Activated T-cell treated with anti-CD3 and anti-CD28 coated beads for 1 hour (primary cell): ENCODE measurements at places on chromosomes 16 and 17.

DNA sequence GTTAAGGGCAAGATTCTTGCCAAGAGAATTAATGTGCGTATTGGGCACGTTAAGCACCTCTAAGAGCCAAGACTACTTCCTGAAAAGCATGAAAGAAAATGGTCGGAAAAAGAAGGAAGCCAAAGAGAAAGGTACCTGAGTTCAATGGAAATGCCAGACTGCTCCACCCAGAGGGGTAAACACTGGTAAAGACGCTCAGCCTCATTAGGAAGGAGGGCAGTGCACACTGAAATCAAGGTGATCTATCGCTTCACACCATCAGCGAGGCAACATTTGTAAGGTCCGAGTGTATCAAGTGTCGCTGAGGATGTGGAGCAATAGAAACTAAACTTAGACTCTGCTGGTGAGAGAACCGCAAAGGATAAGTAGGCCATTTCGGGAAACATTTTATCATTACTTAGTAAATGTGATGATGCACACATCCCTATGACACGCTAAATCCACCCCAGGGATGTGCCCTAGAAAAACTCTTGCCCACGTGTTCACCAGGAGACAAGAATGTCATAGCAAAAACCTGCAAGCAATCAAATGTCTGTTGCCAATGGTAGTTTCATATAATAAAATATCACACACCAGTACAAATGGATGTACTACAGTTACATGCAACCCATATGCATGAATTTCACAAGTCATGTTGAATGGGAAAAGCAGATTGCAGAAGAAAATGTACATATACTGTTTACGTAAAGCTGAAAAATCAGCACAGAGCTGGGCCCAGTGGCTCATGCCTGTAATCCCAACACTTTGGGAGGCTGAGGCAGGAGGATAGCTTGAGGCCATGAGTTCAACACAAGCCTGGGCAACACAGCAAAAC, 23.6 kb downstream of the CNTROB start:
- DNase-seq: no peak

DNA sequence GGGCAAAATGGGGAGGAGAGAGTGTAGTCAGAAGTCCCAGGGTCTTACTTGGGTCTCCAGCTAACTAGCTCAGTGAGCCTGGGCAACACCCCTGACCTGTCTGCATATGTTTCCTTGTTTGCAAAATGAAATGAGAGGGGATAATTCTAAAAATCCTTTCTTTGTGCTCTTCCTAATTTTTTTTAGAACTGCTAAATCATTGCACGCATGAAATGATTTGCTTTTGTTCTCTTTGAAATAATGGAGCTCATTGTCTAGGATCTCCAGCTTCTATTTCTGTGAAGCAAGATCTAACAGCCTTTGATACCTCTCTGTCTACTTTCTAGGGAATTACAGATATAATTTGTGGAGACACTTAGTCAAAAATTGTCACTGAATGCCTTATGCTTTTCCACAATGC, 181.3 kb downstream of the CDH13 start:
- no peak for DNase-seq

DNA sequence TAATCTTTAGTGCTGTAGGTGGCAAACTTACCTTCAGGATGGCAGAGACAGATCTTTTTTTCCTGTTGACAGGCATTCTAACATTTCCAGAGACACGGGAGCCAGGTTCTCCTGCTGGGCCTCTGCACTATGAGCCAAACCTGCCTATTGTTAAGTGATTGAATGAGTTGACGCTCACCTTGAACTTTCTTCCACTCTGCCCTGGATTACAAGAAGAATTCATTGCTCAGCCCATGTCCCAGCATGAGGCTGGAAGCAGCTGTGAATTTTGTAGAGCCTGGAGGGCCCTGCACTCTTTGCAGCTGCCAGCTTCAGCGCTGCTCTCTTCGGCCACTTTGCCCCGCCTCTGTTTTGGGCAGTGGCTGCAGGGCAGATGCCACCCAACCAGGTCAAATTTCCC, 9.4 kb upstream of the SLC7A5 start:
- no peak for DNase-seq

- no peak for DNase-seq
Measured at GRCh38 chr16:78851266-78851665, 749.3 kb downstream of the MAF start.

DNA sequence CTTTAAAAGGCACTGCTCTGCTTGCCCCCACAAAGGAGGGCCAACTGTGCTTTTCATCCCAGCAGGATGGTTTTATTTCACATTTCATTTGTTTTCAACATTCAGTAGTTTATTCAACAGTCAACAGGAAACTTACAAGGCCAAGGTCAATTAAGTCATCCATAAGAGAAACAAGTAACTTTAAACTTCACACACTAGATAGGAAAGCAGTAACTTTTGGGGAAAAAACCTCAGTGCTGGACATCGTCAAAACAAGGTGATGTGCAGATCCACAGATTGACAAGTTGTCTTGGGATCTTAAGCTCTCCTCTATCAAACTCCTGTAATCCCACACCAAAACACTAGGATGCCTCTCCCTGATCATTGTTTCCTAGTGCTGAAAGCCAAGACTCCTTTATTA, 18.5 kb downstream of the NFE2L1 start:
- DNase-seq: no peak

DNA sequence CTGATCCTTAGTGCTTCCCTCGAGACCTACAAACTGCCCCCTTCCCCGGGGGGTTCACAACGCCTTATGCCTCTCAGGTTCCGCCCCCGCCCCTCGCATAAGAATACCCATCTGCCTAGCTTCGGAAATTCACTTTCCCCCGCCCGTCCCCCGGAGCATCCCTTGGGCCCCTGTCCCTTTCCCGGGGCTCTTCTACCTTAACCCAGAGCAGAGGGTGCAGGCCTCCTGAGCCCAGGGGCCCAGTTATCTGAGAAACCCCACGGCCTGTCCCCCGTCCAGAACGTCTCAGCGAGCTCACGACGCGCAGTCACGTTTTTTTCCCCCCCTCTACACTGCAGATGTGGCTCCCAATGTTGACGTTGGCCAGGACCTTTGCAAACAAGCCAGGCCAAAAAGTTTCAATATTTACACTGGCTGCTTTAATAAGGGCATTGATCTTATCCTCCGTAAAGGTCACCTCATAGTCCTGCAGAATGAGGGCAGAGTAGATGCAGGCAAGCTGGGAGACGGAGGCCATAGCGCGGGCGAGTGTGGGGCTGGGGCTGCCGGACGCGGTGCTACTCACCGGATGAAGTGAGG, 1.4 kb upstream of the NBR1 start:
- DNase-seq: no peak

DNA sequence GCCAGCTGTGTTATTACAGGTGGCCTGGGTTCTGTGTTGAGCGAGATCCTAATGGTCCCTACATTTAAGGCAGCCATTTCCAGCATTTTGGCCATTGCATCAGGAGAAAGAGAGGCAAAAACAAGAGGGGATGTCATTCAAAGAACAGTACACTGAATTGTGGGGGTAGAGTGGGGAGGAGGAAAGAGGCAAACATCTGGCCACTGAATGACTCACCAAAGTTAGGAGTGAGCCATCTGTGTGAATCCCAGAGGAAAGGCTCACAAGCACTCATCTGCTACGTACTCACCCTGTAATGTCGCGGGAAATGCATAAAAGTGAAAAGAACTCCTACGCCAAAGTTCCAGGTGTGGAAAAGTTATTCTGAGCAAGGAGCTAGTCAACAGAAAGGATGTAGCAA, 16.7 kb downstream of the KRABD2 start:
- no peak for DNase-seq

DNA sequence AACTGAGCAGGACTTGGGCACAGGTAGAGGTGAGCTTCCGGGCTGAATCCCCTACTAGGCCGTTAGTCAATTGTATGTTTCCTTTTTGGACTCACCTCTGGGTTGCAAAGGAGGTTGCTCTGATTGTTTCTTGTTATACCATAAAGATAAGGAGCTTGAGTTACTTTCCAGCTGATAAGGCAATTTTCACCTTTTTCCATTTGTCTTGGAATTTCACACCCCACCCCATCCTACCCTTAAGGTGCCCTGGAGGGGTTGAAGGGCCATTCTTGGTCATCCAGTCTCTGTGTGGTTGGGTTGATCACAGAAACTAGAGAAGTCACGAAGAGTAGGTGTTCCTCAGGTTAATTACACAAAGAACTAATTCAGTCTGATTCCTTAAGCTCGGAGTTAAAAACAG, 162.2 kb downstream of the CDH13 start:
- no peak for DNase-seq

DNA sequence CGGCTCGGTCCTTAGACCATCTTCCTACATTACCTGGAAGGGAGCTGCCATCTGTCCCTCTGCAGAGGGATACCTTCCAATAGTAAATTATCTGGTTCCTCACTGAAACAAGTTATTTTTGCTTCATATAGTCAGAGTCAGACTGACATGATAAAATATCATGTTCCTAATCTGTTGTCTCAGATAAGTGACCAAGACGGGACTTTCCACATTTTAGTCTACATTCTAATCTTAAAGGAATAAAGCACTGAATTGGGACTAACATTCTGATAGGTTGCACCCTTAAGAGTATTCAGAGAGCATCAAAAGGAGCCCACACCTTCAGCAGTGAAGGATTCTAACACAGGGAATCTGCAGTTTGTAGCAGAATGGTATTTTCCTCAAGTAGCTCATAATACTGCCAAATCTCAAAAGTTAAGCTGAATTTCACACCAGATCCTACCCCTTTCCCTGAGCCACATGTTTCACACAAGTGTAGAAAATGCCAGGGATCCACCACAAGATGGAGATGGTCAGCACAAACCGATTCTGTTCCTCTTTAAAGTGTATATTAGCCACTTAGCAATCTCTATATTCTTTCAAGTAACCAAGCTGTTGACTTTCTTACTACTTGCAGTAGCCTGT, 13.4 kb downstream of the GINS2 start:
- no peak for DNase-seq

DNA sequence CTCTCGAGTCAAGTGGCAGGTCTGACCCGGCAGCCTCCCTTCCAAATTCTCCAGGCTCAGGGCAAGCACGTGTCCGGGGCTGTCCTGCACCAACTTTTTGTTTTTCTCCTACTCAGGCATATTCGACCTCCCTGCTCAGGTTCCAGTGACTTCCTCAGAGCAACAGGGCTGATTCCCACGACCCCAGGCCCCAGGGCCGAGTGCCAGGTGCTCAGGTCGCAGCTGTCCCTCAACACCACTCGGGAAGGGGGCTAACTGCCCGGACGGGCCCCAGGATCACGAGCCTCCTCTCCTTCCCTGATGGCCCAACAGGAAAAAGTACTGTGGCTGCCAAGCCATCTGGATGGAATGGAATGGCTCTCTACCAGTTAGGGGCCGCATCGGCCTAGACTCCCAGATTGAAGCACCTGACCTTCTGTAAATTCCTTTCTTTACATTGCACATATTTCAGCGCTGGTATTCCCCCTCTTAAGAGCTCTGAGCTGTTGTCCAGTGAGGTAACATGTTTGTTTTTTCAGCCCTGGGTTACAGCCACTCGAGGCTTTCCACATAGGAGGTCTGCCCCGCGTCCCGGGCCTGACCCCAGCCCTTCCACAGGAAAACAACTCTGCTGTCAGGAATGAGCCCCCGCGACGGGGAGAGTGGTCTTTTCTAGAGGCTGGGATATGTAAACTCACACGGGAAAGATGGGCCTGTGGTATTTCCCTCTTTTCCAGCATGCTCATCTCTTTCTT, 25.0 kb downstream of the NXN start:
- no peak for DNase-seq
